ENCODE measurements at places on chromosomes 6 and 20.

- no peak for DNase-seq
These were observed 272.5 kb downstream of the THBS2 start for GRCh38 chr6:168981187-168981586.

- no peak for DNase-seq
These were observed 37.9 kb downstream of the PLG start for GRCh38 chr6:160739955-160740354.

GRCh38 chr6:33718713-33719112, 7.2 kb upstream of the UQCC2 start:
- no peak for DNase-seq

GRCh38 chr20:48163505-48163904, 378.2 kb upstream of the SULF2 start:
- no peak for DNase-seq

- DNase-seq = no peak
These were observed 390.0 kb upstream of the SULF2 start for GRCh38 chr20:48175261-48175660.

- no peak for DNase-seq
These were observed 48.5 kb upstream of the GCNT2 start for GRCh38 chr6:10472634-10473033.
